ENCODE measurements at places on chromosomes 3 and 15. TPM values are rescaled to one million over a fixed set of nuclear protein-coding genes. Genes with fewer than 3 reads are reported as not detected.
A peak's percentile ranks its signal among the peaks of the same experiment; 100 is the strongest.

GRCh38 chr15:60379525-60380274 lies 18.1 kb downstream of the ANXA2 start:
- H3K36me3 ChIP-seq, result peaks cover 24% of the 10 kb centered on the region
- H3K27ac ChIP-seq, result peak overlapping the region; percentile 93
- no peaks in the 10 kb centered on the region for H3K27me3 ChIP-seq
- no peak overlapping the region for H3K4me3 ChIP-seq
- peak; percentile 81 for DNase-seq

- H3K4me1 ChIP-seq, result no peaks in the 10 kb centered on the region
- H3K27ac ChIP-seq, result no peak overlapping the region
- H3K4me3 ChIP-seq, result no peak overlapping the region
- no peaks in the 10 kb centered on the region for H3K27me3 ChIP-seq
- H3K36me3 ChIP-seq, result no peaks in the 10 kb centered on the region
- no peak for DNase-seq
Measured at GRCh38 chr3:106086038-106086437, 217.2 kb upstream of the CBLB start.

- no peak overlapping the region for H3K27ac ChIP-seq
- no peaks in the 10 kb centered on the region for H3K36me3 ChIP-seq
- no peaks in the 10 kb centered on the region for H3K27me3 ChIP-seq
- no peaks in the 10 kb centered on the region for H3K4me1 ChIP-seq
- no peak for DNase-seq
- no peak overlapping the region for H3K4me3 ChIP-seq
Measured at GRCh38 chr3:76177610-76178009, 392.3 kb upstream of the ZNF717 start.

GRCh38 chr15:89926158-89926557 lies 13.4 kb upstream of the ARPIN start:
- H3K36me3 ChIP-seq, result no peaks in the 10 kb centered on the region
- no peak overlapping the region for H3K4me3 ChIP-seq
- no peaks in the 10 kb centered on the region for H3K27me3 ChIP-seq
- no peak for DNase-seq

DNA sequence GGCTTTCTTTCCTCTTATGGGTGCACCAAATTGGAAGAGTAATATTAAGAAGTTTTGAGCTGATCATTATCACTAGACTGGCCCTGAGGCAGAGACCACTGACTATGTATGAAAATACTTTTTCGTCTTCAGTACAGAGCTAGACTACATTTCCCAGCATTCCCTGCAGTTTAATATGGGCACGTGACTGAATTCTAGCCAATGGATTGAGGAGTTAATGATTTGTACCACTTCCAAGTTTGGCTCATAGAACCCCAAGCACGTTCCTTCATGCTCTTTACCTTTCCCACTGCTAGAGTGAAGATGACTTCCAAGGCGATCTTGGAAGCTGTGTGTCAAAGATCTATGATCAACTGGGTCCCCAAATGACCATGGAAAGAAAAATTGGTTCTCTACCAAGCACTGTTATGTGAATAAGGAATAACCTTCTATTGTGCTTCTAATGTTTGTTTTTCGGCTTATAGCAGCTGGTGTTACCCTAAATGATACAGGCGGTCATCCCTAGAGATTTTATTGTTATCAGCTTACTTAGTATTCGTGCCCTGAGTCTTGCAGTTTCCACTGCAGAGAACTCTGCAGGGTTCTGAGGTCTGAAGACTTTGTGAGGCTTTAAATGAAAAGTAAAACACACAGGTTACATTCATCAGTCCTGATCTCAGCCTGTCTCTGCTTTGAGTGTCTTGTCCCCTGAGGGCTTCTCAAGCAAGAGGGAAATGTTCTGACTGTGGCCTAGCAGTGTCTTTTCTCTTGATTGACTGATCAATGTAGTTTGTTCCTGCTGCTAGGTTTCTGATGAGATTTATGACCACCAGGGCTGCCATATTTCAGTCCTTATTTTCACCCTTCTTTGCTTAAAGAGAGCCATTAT lies 486.8 kb downstream of the PDCD6IP start:
- no peak overlapping the region for H3K4me3 ChIP-seq
- DNase-seq, result no peak
- H3K4me1 ChIP-seq, result no peaks in the 10 kb centered on the region
- H3K36me3 ChIP-seq, result no peaks in the 10 kb centered on the region
- no peaks in the 10 kb centered on the region for H3K27me3 ChIP-seq
- no peak overlapping the region for H3K27ac ChIP-seq

DNA sequence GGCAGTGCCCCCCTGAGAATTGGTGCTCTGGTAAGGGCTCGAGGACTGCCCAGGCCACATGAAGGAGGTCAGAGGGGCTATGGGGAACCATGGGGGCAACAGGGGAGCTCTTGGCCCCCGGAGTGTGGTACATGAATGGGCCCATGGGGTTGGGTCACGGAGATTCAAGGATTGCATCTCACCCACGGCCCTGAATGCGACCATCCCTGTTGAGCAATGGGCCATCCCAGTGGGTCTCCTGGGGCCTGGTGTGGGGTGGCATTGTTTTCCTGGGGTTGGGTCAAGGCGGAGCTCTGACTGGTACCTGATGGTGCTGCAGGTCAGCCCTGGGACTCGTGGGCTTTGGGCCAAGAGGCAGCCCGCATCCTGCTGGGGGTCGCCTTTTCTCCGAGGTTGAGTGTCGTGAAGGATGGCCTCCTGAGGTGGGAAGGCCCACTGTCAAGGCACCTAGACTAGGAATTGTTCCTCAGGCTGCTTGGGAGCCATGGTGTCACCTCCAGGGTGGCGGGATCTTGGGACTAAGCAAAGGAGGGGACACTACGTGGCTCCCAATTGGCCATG lies 198.3 kb downstream of the UBE3A start:
- H3K36me3 ChIP-seq, result no peaks in the 10 kb centered on the region
- H3K27ac ChIP-seq, result no peak overlapping the region
- H3K27me3 ChIP-seq, result no peaks in the 10 kb centered on the region

DNA sequence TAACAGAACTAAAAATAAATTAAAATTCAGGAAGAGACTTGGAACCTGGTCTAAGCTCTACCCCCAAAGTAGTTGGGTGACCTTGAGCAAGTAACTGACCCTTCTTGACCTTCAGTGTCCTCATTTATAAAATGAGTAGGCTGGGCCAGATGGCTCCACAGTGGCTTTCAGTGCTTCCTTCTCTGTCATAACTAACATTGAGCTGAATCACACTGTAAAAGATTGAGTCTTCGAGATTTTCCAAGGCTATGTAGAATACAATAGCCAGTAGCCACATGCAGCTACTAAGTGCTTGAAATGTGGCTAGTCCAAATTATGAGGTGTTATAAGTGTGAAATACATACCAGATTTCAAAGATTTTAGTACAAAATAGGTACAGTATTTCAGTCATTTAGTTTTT lies 313.3 kb downstream of the MECOM start:
- DNase-seq, result no peak
- no peaks in the 10 kb centered on the region for H3K36me3 ChIP-seq
- no peaks in the 10 kb centered on the region for H3K4me1 ChIP-seq
- no peak overlapping the region for H3K27ac ChIP-seq
- peaks cover 7% of the 10 kb centered on the region for H3K27me3 ChIP-seq
- no peak overlapping the region for H3K4me3 ChIP-seq

DNA sequence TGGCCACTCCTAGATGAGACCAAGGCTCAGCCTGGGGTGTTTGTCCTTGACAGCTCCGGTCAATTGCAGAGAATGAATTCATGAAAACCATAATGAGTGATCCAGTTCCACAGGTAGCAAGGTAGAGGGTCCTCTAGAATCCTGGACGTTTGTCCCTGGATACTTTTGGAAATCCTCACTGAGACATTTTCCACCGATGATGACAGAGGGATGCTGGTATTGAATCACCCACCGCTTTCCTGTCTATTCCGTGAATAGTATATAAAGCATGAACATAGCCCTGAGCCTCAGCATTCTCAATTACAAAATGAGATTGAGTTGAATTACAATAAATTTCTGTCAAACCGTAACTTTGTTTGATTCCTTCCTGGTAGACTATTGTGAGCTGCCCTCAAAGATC lies 5.7 kb upstream of the DCUN1D1 start:
- peaks cover 3% of the 10 kb centered on the region for H3K4me1 ChIP-seq
- H3K36me3 ChIP-seq, result no peaks in the 10 kb centered on the region
- H3K4me3 ChIP-seq, result no peak overlapping the region
- no peaks in the 10 kb centered on the region for H3K27me3 ChIP-seq
- H3K27ac ChIP-seq, result no peak overlapping the region
- DNase-seq, result no peak

GRCh38 chr15:97683831-97684230 lies 276.7 kb upstream of the ARRDC4 start:
- H3K4me1 ChIP-seq, result no peaks in the 10 kb centered on the region
- no peaks in the 10 kb centered on the region for H3K36me3 ChIP-seq
- H3K27me3 ChIP-seq, result no peaks in the 10 kb centered on the region
- no peak overlapping the region for H3K27ac ChIP-seq
- H3K4me3 ChIP-seq, result no peak overlapping the region

- H3K27ac ChIP-seq, result no peak overlapping the region
- no peaks in the 10 kb centered on the region for H3K27me3 ChIP-seq
Measured at GRCh38 chr3:19183584-19183983, 35.3 kb downstream of the KCNH8 start.

DNA sequence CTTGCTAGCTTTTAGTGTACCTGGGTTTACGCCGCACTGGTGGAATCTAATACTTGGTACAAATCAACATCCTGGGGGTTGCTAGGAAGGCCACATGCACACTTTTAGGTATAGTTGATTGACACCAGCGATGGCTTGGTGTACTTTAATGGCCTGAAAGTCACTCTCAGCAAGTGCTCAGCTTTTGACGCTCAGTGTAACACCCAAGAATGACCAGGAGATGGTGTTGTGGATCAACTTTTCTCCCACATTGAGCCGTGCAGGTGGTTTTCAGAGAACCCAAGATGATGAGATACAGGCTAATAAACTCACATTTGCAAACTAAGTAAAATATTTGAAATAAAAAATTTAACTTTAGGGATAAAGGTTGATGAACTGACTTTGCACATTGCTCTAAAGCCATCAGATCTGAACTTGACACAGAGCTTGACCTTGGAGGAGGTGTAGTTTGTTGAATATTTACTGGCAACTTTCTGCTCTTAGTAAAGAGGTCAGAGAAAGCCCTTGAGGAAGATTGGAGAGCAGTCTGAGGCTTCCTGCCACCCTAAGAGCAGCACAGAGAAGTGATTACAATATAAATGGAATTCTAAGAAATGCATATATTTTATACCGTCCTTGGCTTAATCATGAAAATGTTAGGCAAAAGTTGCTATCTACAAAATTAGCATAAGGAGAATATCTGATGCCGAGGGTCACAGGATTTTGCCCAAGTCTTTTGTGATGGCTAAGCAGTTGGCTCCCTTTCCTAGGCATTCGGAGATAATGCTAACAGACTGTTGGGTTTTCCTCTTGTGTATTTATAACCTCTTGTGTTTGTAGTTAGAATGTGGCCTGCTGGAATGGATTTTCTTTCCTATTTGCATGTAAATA lies 143.4 kb upstream of the RASGRP1 start:
- no peak overlapping the region for H3K4me3 ChIP-seq
- no peak overlapping the region for H3K27ac ChIP-seq
- DNase-seq, result peak; percentile 53

DNA sequence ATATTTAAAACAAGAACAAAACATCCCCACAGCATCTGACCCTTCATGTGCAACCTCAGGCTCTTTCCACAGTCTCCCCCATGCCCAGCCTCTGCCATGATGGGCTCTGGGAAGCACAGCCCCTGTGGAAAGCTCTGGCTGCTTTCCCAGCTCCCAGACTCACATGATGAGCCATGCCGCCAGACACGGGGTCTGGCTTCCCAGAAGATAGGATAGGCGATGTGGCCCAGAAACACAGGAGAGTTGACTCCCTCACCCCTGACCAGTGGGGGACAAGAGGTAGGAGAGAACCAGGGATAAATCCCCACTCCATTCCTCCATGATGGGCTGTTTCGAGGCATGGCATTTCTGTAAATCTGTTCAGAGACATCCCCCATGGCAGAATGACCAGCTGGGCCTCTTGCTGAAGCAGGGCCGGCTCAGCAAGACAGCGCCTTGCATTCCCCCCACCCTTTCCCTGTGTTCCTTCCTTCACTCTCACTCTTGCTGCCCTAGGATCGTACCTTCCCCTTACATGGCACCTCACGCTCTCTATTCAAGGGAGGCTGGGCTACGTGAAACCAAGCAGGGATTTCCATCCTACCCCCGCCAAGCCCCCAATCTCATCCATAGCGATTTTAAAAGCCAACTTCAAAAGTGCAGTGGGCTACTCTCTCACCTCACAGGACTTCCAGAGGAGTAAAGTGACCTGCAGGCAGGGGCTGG lies 192.4 kb downstream of the ABHD5 start:
- H3K27ac ChIP-seq, result no peak overlapping the region
- no peak overlapping the region for H3K4me3 ChIP-seq
- no peak for DNase-seq
- H3K4me1 ChIP-seq, result peaks cover 5% of the 10 kb centered on the region
- no peaks in the 10 kb centered on the region for H3K36me3 ChIP-seq
- no peaks in the 10 kb centered on the region for H3K27me3 ChIP-seq

GRCh38 chr3:179149406-179149867 lies 1.3 kb downstream of the PIK3CA start:
- peaks cover 14% of the 10 kb centered on the region for H3K4me1 ChIP-seq
- no peaks in the 10 kb centered on the region for H3K36me3 ChIP-seq
- H3K27me3 ChIP-seq, result no peaks in the 10 kb centered on the region
- H3K27ac ChIP-seq, result no peak overlapping the region
- H3K4me3 ChIP-seq, result peak overlapping the region; percentile 65

DNA sequence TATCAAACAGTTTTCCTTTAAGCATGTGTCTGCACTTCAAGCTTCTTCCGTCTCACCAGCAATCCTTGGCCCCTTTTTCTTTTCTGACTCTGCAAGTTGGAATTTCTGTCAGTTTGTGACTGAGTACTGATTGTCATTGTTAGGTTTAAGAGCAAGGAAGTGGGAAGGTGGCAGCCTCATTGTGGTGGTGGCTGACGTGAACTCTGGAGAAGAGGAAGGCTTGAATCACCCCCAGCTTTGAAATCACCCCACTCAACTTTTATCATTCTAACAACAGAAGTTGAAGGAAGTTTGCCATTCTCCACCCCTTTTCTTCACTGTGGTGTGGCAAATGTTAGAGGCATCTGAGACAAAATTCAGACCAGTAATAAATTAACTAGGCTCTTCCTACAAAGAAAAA lies 231.6 kb upstream of the AGTR1 start:
- no peaks in the 10 kb centered on the region for H3K4me1 ChIP-seq
- H3K4me3 ChIP-seq, result no peak overlapping the region
- no peaks in the 10 kb centered on the region for H3K27me3 ChIP-seq
- H3K36me3 ChIP-seq, result no peaks in the 10 kb centered on the region

DNA sequence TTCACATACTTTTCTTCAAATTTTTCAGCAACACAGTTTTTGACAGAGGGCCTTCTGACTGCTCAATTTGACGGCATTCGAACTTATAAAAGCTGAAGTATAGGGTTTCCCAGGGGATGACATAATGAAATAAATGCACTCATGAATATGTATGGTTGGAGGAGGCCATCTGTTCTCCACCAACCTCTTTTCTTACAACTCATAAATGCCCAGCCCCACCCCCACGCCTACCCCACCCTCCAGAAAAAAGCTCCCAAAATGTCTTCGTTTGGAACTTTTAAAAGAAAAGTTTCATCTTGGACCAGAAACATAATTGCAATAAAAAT lies 211.6 kb upstream of the LRRN1 start:
- H3K36me3 ChIP-seq, result no peaks in the 10 kb centered on the region
- no peak overlapping the region for H3K4me3 ChIP-seq

Gene SGO1
- 23.5 TPM for total RNA-seq

Gene MYZAP
- total RNA-seq, result 5.8 TPM

Gene AAGAB
- 52.0 TPM for total RNA-seq

Gene FYCO1
- total RNA-seq, result 15.8 TPM

Gene GOLGA8H
- total RNA-seq, result 0.79 TPM

Gene UACA
- total RNA-seq, result 47.4 TPM

Gene APBA2
- 0.47 TPM for total RNA-seq

Gene SLC35G2
- total RNA-seq, result 3.3 TPM

Gene SIAH2
- total RNA-seq, result 39.9 TPM

Gene CLRN1
- total RNA-seq, result not detected

Gene CMTM7
- 62.6 TPM for total RNA-seq

Gene FANCD2OS
- not detected for total RNA-seq

Gene IGSF10
- total RNA-seq, result 0.02 TPM

All from HCT116 (cell line).